ENCODE measurements at places on chromosomes 2 and 18. TPM values are rescaled to one million over a fixed set of nuclear protein-coding genes. Genes with fewer than 3 reads are reported as not detected.

DNA sequence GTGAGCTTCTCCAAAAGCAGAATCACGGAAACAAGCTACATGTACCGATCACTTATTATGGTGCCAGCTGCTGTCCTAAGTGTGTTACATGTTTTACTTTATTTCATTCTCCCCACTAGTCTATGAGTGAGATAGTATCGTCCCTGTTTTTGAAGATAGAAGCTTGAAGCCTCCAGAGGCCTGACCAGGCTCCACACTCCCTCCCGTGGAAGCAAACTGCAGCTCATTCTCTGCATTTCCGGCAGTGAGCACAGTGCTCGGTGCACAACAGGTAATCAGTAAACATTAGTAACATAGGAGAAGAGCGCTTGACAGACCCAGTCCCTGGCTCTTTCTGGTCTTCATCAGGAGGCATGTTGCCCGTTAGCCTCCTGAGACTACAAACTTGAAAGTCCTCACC is 72.9 kb downstream of the ZBTB7C start:
- no peak for DNase-seq

GRCh38 chr2:39990335-39990900 is 211.4 kb upstream of the THUMPD2 start:
- no peak for DNase-seq

DNA sequence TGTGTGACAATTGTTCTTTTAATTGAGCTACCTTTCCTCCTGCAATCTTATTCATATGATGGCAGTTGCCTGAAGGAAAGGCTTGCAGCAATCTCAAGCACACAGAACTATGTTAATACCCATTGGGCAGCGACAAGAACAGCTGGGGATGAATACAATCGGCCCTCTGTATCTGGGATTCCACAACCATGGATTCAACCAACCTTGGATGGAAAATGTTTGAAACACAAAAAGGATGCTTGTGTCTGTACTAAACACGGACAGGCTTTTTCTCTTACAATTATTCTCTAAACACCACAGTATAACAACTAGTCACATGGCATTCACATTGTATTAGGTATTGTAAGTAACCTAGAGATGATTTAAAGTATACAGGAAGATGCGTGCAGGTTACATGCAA is 256.1 kb upstream of the SIX2 start:
- no peak for DNase-seq

- DNase-seq: no peak
Measured at GRCh38 chr2:177397481-177398289, 5.1 kb downstream of the AGPS start.

Gene GALR1
- total RNA-seq: not detected

Gene VIT
- 13.6 TPM for total RNA-seq

Gene ROCK2
- 40.2 TPM for total RNA-seq
